ENCODE measurements at places on chromosomes 3 and 15.

DNA sequence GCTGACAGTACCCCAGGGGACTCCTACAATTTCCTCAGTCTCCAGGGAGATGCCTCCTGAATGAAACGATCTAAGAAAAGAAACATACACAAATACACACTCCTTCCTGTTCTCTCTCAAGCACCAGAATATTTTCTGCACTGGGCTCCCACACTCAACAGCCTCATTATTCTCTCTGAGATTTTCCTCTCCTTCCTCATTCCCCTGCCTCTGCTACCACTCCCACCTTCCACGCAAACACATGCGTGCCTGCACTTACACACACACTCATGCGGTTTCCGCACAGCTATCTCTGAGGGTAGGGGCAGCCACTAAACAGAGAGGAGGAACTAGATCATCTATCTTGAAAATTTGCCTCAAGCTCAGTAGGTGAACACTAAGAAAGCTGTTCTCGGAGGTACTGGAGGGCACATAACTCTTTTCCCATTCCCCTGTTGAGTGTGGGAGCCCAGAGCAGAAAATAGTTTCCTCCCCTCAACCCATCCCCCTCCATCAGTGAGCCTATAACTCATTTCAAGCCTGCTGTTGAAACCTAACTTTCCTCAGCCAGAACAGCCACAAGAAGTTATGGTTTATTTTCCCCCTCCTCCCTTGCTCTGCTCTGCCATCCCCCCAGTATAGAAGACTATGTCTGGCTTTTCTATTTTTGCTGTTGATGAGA lies 30.5 kb upstream of the TIPARP start:
- peak; percentile 48 for DNase-seq

DNA sequence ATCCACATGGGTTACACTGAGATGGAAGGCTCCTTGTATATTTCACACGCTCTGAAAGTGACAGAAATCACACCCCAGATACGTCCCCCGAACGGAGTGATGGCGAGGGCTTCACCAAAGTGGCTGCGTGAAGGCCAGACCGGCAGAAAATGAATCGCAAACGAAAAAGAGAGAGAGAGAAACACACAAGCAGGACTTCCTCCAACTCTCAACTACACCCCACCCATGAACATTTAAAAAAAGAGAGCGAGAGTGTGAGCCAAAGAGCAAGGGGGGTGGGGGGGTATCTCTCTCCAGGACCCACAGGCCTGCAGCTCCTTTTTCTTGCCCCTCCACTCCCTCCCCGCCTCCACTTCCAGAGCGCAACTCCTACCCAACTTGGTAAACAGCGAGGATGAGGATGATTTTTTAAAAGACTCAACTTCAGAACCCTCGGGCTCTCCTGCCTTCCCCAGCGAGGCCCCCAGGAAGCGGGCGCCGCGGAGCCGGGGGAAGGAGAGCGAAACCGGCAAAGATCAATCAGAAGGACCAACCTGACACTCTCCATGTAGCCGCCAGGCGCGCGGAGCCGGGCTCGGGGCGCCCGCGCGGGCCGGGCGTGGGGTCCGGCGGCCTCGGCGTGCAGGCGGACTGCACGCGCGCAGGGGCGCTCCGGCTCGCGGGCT lies 519.1 kb downstream of the FOXP1 start:
- peak; percentile 81 for DNase-seq

DNA sequence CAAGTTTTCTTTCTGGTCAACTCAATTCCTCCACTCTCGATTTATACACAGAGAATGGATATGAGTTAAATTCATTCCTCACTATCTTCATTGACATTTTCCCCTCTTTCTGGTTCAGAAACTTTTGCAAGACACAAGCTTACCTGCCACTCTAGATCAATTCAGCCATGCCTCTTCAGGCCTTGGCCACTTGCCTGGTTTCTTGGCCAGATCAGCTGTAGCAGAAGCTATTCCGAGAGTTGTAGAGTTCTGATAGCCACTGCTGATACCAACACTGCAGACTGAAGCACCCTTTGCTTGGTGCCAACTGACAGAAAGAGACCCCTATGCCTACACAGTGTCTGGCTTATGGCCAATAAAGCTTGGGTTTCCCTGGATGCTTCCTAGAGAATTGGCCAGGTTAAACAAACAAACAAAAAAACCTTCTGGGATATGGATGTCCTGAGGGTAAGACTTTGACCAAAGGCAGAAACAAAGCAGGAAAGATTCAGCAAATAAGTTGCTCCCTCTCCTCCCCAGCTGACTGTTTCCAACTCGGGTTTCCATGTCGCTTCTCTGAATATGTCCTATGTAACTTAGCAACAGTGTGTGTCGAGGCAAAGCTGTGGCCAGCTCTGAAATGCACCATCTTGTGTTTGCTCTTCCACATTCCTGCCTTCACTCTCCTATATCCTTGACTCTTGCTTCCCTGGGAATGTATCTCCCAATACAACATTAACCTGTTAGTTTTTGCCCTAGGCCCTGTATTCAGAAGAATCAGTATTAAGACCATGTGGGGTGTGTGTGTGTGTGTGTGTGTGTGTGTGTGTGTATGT lies 521.6 kb downstream of the EPHA3 start:
- no peak for DNase-seq

DNA sequence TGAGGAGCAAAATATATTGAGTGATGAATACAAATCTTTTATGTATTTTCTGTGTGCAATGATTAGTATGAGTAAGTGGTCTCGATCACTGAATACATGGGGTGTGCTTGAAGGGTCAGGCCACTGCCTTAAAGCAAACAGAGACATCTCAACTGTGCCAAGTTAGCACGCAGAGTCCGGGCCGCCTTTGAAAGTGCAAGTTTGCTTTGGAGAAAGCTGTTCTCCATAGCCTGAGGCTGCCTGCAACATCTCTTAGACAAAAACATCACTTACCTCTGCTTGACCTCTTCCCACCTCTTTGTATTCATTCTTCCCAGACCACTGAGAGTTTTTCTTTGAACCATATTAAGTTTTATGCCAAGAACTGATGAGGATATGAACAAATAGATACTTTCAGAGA lies 267.0 kb downstream of the ZBTB20 start:
- DNase-seq = peak; percentile 61

DNA sequence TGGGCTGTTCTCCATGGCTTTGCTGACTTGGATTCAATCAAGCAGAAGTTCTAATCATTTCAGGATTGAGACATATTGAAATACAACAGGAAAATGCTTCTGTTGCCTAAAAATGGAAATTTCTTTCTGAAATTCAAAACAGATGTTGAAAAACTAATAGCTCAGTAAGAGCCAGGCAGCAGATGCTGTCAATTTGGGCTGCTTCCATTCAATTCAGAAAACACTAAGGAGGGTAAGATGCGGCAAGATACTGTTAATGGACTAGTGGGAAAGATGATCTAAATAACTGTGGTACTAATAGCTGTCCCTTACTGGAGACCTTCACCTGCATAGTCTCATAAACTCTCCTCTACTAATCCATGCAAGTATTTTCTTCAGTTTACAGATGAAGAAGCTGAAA lies 53.5 kb downstream of the DGKG start:
- DNase-seq = no peak

- DNase-seq = peak; percentile 37
Observed at GRCh38 chr3:80770106-80771074, 991.1 kb downstream of the GBE1 start.

DNA sequence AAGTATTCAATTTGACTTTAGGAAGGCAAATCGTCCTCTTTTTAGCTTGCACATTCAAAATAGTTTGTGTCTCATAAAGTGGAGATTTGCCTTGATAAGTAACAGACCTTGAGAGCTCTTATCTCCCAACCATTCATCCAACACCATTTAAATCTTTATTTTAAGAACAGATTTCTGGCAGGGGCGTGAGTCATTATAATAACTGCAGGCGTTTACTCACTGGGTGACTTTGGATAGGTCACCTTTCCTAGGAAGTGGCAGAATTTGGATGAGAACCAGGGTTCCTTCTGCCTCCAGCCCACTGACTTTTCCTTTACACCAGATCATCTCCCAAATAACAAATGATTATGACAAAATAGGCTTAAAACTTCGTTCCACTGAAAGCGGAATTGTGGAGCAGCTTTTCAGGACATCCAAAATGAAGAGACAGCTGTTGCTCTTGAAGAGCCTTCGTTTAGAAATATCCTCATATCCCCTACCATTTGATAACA lies 5.0 kb downstream of the LMCD1 start:
- peak; percentile 58 for DNase-seq

GRCh38 chr15:76187163-76187562 lies 124.1 kb downstream of the ETFA start:
- DNase-seq = no peak

DNA sequence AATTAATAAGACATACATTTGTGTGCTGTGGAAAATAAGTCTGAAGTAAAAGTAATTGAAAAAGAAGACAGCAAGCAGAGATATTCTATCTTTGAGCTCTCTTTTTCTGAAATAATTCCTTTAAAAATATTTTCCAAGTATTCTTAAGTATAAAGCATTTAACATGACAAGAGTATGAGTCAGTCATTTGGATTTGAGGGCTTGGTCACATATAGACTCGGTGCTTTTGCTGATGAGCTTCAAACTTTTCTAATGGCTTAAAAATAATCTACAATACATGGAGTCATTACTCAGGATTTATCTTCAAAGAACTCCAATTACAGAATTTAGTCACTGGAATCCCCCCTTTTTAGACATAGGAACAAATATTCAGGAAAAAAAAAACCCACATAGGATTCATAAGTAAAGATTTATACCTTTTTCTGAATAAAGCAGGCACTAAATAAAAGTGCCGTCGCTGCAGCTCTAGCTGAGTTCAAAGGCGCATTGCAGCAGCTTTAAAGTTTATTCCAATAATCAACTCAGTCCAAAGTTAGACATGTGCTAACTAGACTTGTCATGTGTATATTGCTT lies 147.5 kb downstream of the CTNNB1 start:
- DNase-seq = no peak

DNA sequence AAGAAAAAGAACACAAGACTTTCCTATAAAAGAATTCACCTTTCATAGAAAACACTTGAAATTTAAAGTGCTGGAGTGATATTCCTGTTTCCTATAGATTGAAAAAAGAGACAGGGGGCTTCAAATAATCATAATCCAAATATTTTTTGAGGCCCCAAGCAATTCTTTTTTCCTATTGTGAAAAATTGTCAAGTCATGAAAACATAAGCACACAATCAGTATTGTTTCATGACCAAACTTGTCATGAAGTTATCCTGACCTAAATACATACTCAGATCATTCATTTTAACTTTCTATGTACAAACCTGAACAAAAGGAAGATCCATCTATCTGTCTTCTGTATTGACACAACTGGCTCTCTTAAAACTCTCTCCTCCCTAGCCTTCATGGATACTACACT lies 57.9 kb downstream of the AGTR1 start:
- no peak for DNase-seq

DNA sequence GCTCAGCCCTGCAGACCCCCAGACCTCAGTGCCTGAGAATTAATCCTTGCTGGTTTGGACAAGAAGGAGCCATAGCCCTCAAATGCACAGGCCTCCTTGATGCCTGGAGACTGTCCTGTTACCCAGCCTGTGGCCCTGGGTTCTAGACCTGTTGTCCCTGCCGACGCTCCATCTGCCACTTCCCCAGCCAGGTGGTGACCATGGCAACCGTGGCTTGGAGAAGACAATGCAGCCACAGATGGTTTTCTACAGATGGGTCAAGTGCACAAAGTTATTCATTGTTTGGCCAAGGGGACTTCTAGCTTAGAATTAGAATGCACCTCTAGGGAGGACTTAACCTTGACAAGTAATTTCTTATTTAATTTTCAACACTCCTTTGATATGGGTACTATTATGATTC lies 297.1 kb downstream of the UACA start:
- no peak for DNase-seq

DNA sequence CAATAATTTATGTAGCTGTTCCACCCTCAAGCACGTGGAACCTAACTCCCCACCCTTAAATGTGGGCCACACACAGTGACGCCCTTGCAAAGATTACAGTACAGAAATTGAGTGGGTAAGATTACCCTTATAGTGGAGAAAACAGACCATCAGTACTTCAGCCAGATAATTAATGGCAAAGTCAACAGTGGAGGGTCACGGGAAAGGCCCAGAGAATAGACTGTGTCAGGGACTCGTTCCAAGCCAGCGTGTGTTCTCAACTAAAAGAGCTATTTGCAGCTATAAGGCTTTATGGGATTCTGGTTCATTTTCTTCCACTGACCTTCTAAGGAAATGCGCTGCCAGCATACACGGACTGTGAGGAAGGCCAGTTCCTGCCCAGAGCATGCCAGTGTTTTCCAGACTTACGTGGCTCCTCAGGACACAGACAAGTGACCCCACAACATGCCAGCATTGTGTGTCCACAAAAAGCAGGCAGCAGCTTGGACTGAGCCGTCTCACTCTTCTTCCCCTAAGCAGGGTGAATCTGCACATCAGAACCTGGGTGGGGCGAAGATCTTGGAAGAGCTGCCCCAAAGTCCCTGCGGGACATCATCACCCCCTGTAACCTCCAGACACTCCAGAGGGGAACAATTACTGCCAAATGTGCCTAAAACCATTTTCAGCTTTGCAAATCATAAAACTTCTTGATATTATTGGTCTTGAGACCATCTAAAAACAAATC lies 428.5 kb downstream of the OCA2 start:
- DNase-seq = peak; percentile 50

- DNase-seq = no peak
Observed at GRCh38 chr3:10322352-10322710, 1.4 kb upstream of the SEC13 start.

DNA sequence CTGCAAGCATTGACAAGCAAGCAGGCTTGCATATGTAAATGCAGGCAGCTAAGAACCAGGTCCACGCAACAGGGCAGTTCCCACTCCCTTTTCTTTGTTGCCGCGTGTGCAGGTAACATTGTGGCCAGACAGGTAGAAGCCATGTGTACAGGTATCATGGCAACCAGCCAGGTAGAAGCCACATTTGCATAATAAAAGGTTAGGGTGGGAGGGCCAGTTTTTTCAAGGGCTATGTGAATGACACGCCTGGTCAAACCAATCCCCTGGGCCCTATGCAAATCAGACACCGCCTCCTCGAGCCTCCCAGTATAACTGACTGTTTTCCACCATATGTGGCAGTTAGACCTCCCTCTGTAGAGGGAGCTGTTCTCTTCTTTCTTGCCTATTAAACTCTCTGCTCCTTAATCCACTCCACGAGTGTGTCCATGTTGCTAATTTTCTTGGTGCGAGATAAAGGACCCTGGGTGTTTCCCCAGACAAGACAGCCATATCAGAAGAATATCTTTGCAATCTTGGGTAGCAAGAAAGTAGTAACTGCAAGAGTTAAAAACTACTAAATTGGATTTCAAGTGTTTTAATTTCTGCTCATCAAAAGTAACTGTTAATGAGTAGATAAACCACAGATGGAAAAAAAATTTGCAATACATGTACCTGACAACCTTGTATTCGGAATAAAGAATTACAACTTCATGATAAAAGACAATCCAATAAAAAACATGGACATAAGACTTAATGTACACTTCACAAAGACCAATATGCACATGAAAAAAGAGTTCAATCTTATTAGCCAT lies 21.8 kb downstream of the PCOLCE2 start:
- no peak for DNase-seq

DNA sequence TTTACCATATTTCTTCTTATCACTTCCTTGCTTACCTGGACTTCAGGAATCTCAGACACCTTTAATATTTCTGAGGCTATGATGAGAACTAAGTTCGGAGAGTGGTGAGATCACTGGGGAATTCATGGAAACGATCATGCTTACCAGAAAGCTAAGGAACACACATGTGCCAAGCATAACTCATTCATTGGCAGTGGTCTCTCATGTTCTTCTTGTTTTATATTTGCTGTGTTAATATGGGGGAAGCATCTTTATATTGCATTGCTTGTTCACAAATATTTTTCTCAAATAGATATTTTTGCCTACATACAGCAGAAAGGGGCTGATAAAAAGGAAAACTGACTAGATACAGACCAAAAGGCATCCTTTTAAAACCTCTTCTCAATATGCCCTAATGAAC lies 55.8 kb downstream of the COL6A6 start:
- DNase-seq = no peak

- no peak for DNase-seq
Observed at GRCh38 chr3:126202276-126202675, 21.9 kb upstream of the ALDH1L1 start.
